ENCODE measurements at places on chromosomes 11 and 22.

GRCh38 chr11:5476186-5476819 lies 12.2 kb upstream of the OR52D1 start:
- DNase-seq: no peak

- no peak for DNase-seq
These were observed 226.2 kb downstream of the TMEM135 start for GRCh38 chr11:87263979-87264378.

DNA sequence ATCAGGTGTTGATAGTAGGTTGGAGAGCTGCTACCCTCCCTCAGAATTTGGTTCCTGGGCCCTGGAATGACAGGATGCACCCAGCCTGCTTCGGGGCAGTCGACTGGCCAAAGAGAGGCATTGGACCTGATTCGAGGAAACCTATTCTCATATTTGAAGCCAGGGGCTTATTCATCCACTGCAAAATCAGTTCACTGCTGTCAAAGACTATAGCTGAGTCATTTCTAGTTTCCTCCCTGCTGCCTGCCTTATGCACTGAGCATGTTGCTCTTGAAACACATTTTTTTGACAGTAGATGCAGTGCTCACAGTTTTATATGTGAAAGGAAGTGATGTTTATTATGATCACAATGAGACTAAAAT lies 565.4 kb downstream of the ETS1 start:
- DNase-seq: no peak

DNA sequence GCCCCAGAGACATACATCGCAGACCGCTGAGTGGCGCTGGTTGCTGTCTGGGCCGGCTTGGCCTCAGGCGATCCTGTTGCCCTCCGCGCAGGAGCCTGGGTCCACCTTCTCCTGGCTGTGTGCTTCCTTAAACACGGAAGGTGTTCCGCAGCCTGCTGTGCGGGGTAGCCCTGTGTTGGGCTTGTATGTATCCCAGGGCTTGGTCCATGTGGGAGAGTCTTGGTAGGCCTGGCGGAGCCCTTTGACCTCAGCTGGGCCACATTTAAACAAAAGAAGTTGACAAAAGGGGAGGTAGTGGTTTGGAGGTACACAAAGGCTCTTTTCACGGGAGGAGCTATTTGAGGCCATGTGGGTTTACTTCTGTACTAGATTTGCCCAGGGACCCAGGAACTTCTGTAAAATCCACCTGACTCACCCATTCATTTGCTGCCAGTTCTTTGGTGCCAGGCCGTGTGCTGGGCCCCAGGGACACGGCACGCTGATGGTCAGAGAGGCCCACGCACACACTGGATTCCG lies 11.0 kb upstream of the GRAMD4 start:
- DNase-seq: no peak

GRCh38 chr11:12127206-12127898 lies 17.0 kb downstream of the MICAL2 start:
- no peak for DNase-seq

DNA sequence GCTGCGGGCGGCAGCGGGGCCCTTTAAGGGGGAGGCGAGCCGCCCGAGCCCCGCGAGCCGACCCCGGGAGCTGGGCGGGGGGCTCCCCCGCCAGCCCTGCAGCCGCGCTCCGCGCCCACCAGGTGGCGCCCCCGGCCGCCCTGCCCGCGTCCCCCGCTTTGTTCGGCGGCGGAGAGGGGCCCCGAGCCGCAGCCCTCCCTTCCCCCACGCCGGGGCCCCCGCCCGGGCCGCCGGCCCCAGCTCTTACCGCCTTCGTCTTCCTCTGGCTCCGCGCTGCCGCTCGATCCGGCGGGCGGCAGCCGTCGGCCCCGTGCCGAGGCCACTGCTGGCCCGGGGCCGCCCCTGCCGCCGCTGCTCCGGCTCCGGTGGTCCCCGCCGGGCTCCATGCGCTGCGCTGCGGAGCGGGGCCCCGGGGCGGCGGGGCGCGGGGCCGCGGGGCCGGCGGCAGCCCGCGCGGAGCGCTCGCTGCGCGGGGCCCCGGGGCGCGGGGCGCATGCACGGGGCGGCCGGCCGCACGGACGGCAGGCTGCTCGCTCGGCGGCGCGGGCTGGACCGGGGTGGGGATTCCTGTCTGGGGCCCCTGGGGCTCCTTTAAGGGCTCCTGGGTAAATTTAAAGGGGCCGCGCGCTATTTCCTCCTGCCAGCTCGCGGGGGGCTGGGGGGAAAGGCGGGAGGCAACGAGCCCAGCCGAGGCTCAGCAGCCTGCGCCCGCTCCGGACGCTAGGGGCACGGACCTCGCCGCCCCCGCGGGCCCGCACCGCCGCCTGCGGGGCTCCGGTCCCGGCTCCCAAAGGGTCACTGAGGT lies at the start of gene ZFTA:
Gene ZFTA (minus strand): TSS at position 539 of the 805 bp plus-strand sequence. CDS start 153 bp downstream, at position 386.
- DNase-seq: no peak

Data from DMS153 (cell line).